ENCODE measurements at places on chromosomes 11 and 22.

GRCh38 chr11:132886335-132886734 is 646.0 kb downstream of the OPCML start:
- DNase-seq: no peak

DNA sequence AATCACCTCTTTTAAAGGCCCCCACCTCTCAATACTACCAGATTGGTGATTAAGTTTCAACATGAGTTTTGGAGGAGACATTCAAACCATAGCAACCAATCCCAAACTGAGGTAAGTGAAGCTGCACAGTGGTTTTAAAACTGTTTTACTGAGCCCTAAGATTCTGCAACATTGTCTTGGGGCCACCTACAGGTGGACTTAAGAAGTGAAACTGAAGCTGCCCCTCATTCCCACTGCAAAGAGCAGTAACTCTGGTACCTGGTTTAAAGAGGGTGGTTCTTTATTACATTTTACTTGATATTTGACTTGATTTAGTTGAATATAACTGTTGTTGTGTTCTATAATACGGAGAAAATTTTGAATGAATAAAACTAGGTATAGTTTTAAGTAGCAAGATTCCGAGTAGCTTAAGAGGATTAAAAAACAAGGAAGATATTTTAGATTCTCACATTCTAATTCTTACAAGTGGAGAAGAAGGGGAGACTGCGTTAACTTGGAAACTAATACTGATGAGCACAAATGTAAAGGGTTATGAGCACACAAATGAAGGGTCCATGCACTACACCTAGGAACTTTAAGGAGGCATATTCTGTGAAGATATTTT is 26.7 kb downstream of the SYT9 start:
- DNase-seq: no peak

- peak; percentile 59 for DNase-seq
These were observed 253.0 kb upstream of the CCDC179 start for GRCh38 chr11:23112987-23113886.

- no peak for DNase-seq
These were observed 22.0 kb downstream of the TMEM184B start for GRCh38 chr22:38250643-38251340.

DNA sequence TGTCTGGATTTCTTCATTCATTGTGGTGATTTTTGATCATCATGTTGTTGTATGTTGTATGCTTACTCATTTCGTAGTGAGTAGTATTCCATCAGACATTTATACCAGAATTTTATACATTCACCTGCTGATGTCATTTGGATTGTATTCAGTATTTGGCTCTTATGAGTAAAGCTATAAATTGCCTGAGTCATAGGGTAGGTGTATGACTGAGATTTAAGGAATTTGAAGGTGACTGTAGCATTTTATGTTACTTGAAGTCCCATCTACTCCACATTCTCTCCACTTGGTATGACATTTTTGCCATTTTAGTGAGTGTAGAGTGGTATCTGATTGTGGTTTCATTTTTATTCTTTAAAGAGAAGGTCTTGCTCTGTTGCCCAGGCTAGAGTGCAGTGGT is 548.2 kb downstream of the TBC1D22A start:
- DNase-seq: no peak

DNA sequence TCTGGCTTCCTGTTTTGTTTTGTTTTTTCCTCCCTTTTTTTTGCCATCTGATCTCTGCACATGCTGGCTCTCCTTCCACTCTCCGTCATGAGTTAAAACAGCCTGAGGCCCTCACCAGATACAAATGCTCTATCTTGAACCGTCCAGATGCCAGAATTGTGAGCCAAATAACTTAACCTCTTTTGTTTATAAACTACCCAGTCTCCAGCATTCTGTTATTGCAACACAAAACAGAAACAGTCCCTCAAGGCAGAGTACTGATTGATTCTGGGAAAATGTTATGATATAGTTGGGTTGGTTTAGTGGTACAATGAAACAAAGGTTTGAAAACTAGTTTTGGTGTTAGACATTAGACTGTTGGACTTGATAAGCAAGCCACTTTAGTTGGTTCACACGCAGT is 1390.0 kb upstream of the RAG2 start:
- no peak for DNase-seq

DNA sequence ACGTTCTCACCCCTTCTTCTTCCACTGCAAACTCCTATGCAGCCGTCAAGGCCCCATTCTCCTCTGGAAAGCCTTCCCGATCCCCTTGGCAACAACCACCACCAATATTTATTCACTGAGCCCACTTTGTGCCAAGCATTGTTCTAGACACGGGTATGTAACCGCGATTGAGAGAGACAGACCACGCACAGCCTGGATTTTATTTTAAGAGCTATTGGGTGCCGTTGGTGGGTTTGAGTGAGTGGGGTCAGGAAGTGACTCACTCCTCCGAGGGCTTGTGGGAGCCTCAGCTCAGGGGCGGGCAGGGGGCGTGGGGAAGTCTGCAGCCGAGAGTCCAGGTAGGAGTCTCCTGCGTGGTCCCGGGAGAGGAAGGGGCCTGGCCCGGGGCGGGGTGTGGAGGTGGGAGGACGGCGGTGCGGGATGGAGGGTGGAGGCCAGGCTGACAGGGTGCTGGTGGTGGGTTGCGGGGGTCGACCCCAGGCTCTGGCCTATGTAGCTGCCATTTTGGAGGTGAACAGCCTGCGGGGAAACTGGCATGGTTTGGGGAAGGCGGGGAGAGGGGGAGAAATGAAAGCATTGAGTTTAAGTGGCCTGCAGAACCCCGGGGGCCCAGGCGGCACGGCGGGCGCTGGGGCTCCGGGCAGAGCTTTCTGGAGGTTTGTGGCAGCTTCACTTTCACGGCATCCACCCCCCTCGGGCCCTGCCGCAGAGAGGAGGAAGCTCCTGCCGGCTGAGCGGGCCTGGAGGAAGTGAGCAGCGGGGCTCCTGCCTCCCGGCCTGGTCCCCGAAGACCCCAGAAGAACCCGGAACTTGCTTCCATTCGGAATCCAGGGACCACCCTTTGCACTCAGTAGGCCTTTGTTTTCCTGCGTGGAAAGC is 547 bp downstream of the PARVG start:
- no peak for DNase-seq

- peak; percentile 92 for DNase-seq
These were observed 149.7 kb downstream of the CTTN start for GRCh38 chr11:70547821-70548670.

DNA sequence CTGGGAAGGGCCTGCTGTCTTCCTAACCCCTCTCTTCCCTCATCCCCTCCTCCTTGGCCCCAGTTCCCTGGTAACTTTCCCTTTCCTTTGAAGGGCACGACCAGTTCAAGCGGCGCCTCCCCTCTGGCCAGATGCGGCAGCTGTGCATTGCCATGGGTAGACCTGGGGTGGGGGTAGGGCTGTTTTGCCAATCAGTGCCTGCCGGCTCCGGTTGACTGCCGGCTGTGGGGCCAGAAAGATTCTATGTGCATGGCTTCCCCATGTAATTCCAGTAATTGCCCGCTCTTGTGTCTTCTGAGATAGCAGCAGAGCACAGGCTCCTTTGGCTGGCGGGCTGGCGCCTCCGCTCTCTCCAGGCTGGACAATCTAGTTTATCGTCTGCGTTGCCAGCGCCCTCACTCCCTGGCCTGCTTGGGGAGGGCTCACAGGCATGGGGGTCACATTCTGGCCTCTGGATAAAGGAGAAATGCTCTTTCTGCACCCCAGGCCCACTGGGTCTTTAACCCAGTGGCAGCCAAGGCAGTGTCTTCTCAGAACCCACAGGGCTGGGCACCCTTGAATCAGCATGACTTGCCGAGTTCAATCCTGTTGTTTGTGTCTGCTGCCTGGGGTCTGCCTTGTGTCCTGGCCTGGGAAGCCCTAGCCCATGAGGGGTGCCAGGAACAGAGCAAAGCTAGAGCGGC is 9.4 kb downstream of the SIDT2 start:
- no peak for DNase-seq
